CD4-positive, alpha-beta T cell treated with Interferon gamma for 1 hour (primary cell): ENCODE measurements at places on chromosomes 6 and 20.

GRCh38 chr6:149763866-149764265 lies 14.3 kb downstream of the PCMT1 start:
- DNase-seq, result no peak

GRCh38 chr6:110614586-110614985 lies 138.2 kb upstream of the SLC22A16 start:
- no peak for DNase-seq

- DNase-seq, result no peak
Observed at GRCh38 chr6:56445818-56446217, 196.9 kb downstream of the DST start.

- DNase-seq, result peak; percentile 38
Observed at GRCh38 chr20:43914311-43915210, at the start of gene TOX2. TOX2 (plus strand) TSS chr20:43914852; CDS start chr20:43914892, 40 bp downstream.

GRCh38 chr20:44714701-44715498 lies at the start of gene CCN5:
CCN5 (plus strand) TSS chr20:44715369; CDS start chr20:44715391, 22 bp downstream.
- no peak for DNase-seq

GRCh38 chr20:18624948-18625347 lies 37.1 kb downstream of the DTD1 start:
- DNase-seq, result no peak

- no peak for DNase-seq
Observed at GRCh38 chr6:27948237-27948636, 8.8 kb upstream of the OR2B6 start.

DNA sequence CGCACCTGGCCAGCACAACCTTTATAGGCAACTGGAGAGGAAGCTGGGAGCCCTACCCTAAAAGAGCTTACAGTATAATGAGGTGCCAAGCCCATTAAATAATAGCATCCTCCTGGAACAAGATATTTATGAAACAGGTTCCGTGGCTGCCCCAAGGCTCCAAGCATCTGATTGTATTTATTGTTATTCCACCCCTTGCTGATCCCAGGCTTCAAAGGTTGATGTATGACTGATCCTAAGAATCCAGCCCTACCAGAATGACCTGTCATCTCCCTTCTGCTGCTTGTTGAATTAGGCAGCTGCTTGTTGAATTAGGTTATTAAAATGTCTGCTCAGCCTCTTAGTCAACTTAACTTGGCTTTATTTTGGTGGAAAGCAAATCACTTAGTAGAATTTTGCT lies 35.2 kb upstream of the SASH1 start:
- no peak for DNase-seq

DNA sequence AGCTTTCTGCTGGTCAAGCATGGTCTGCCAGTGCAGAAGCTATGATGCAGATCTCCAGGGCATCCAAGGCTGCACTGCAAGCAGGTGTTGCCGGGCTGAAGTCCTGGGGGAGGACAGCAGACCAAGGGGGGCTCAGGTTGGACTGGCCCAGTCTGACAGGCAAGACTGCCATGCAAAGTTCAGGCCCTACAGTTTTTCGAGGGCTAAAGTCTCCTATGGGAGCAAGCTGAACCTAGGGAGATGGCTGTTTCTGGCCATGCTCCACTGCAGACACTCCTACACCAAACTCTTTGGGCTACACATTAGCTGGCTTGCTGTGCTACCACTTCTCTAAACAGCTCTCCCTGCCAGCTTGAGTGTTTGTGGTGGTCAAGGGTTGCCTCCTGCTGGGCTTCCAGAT lies 130.0 kb upstream of the SYNCRIP start:
- no peak for DNase-seq

GRCh38 chr6:7267466-7268091 lies 45.4 kb downstream of the SSR1 start:
- DNase-seq, result peak; percentile 25

GRCh38 chr6:71309656-71310055 lies 21.0 kb downstream of the OGFRL1 start:
- DNase-seq, result no peak

DNA sequence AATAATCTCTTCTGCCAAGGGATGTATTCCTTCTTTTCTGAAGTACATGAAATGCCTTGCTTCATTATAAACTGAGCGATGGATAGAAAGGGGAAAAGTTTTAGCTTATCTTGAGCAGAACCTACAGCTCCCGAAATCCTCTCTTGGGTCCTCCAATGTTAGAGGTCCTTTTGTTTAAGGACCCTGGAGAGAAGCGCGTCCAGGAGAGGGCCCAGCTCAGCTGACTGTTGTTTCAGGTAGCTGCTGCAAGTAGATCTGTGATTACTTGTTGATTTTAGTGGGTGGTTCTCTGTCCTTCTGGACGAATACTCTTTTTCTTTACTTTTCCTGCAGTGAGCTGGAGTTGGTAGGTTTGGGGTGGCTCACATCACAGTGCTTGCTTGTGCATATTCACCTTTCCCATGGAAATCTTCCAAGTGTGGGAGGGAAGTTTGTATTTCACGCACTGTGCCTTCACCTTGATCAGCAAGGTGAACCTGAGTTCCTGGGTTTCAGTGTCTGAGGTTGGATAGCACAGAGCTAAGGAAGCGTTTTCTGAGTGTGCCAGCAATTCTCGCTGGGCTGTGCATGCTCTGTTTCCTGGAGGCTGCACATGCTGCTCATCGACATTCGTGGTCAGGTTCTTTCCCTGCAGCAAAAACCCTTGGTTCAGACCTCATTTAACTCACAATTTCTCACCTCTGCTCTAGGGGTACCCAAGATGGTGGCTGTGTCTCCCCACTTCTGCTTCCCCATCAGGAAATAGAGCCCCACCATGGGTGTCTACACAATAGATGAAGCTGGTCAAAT lies 176.3 kb downstream of the JARID2 start:
- no peak for DNase-seq

GRCh38 chr6:151690303-151690702 lies 117.2 kb upstream of the ESR1 start:
- DNase-seq, result no peak

DNA sequence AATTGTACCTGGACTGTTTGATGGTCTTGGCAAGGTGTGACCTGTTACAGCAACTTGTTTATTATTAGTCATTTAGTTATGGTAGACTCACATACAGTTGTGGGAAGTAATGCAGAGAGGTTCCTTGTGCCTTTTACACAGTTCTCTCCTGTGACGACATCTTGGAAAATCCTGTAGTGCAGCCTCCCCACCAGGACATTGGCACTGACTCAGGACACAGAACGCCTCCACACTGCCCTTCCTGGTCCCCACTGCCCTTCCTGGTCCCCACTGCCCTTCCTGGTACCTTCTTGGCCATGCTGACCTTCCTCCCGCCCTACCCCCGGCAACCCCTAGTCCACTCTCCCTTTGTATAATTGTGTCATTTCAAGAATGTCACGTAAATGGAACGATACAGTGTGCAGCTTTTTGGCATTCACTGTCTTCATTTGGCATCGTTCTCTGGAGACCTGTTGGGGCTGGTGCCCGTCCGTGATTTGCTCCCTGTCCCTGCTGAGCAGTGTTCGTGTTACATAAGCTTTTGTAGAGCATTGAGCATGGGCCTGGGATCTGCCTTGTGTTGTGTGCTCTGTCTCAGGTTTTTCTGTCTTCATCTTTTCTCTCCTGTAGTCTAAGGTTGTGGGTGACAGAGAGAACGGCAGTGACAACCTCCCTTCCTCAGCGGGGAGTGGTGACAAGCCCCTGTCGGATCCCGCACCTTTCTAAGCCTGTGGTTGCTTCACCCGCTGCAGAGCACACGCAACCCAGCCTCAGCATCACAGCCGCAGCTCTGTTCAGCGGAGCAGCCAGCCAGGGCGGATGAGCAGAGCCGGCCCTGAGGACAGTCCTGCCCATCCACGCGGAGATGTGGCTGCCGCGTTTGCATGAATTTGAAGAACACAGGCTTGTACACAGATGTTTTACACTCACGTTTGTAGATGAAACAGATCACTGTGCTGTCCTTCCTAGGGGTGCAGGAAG lies 5.4 kb upstream of the DNAJC5 start:
- no peak for DNase-seq

DNA sequence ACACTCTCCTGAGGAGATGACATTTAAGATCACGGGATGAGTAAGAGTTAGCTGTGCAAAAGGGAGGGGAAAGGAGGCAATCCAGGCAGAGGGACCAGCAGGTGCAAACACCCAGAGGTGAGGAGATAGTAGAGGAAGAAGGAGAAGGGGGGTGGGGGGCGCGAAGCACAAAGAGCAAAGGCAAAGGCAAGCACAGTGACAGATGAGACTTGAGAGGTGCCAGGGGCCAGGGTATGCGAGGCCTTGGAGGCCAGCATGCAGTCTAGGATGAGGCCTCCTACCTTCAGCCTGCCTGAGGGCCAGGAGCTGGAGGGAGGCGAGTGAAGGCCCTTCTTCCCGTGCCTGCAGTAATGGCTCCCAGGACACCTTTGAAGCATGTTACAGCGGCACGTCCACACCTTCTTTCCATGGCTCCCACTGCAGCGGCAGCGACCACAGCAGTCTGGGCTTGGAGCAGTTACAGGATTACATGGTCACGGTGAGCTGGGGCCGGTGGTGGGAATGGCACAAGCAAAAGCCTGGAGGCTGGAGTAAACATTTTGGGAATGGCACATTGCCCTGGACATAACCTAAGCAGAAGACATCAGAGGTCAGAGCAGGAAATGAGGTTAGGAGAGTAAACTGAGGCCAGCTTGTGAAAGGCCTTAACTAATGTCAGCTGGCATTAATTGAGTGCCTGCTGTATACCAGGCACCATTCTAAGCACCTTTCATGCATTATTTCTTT lies 18.6 kb downstream of the CCM2L start:
- no peak for DNase-seq

GRCh38 chr6:138004430-138005287 lies 102.6 kb downstream of the PERP start:
- DNase-seq, result no peak

- DNase-seq, result no peak
Observed at GRCh38 chr20:50521221-50522052, 11.3 kb downstream of the PTPN1 start.

GRCh38 chr6:30965140-30965601 lies 18.3 kb upstream of the MUC21 start:
- no peak for DNase-seq

- no peak for DNase-seq
Observed at GRCh38 chr20:52805843-52806242, 166.3 kb upstream of the TSHZ2 start.

DNA sequence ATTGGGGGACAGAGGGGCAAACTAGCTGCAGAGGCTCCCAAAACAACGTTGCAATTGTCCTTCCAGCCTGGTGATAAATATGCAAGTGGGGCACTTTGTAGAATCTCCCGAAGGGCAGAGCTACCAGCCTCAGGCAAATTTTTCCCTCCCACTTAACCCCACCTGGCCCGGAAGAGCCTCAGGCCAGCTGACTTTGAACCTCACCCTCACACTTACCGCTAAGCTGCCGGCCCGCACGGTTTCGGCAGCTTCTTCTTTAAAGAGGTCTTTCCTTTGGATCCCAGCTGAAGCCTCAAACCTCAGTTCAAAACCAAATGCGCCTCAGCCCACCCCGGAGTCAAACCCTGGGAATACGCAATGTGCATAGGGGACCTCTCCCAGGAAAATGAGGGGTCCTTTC lies 2.5 kb downstream of the OVOL2 start:
- no peak for DNase-seq

DNA sequence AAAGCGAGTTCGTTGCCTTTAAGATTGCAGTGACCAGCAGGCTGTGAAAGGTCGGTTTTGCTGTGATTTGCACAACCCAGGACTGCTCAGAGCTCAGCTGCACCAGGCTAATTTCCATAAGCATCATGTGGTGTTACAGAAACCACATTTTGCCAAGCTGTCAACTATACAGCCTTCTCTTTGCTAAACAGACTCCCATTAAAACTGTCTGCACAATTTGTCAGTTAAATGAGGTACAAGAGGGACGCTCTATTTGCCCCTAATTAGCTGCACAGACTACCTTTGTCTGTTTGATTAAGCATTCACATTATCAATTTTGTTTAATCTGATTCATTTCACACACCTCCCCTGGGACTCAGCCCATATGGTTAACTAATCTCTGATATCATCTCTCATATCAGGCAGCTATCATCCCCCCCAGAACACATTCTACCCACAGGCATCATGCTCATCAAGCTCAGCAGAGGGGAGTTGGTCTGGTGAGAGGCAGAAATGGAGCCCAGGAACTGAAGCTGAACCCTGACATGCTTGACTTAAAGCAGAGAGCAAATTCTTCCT lies 62.1 kb downstream of the OLIG3 start:
- no peak for DNase-seq

- DNase-seq, result no peak
Observed at GRCh38 chr6:156454867-156455266, 322.3 kb upstream of the ARID1B start.

DNA sequence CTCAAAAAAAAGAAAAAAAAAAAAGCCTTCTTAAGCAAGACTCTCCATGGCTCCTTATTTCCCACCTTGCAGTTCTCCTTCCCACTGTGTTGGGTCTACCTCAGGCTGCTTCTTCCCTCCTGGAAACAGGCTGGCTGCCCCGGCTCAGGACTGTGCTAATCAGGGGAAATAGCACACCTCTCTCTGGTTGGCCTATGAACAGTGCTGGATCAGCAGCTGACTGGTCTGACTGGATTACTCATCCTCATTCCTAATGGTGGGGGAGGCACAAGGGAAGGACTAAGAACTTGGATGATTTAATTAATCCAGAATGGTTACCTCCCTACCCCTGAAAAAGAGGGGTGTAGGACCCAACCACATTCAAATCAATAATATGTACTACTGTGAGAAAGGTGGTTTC lies 3.9 kb upstream of the SRSF3 start:
- DNase-seq, result no peak

DNA sequence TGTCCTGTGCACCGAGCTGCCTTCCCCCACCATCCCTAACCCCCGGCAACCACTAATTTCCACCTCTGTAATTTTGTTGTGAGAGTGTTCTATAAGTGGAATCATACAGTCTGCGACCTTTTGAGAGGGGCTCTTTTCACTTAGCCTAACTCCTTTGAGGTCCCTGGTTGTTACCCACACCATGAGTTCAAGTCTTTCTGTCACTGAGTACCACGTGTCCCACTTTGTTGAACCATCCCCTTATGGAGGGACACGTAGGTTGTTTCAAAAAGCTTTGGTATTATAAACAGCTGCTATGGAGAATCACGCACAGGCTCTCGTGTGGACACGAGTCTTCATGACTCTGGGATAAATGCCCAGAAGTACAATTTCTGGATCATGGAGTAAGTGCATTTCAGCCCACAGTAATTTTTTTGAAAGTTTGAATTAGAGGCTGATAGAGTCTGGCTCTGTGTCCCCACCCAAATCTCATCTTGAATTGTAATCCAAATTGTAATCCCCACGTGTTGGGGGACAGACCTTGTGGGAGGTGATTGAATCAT lies 9.5 kb downstream of the FAM209B start:
- no peak for DNase-seq
